ENCODE measurements at places on chromosomes 5 and 9. TPM values are rescaled to one million over a fixed set of nuclear protein-coding genes. Genes with fewer than 3 reads are reported as not detected.

Gene PCDHGB7
- polyA plus RNA-seq, result 6.1 TPM

Gene TIMD4
- not detected for polyA plus RNA-seq

Gene GHR
- polyA plus RNA-seq, result 0.20 TPM

Gene ACER2
- 4.1 TPM for polyA plus RNA-seq

Gene GABRA1
- polyA plus RNA-seq, result 9.2 TPM

Gene LTC4S
- 1.9 TPM for polyA plus RNA-seq

Gene ARID3C
- polyA plus RNA-seq, result not detected

Gene CRAT
- polyA plus RNA-seq, result 75.0 TPM

Gene CTXN3
- polyA plus RNA-seq, result 3.0 TPM

Gene HMCN2
- 0.34 TPM for polyA plus RNA-seq

Gene FAM13B
- polyA plus RNA-seq, result 6.5 TPM

Gene TMEM174
- not detected for polyA plus RNA-seq

Gene PCDHGA2
- polyA plus RNA-seq, result 7.8 TPM

Gene IL3
- not detected for polyA plus RNA-seq

Gene PCDHGA11
- 1.6 TPM for polyA plus RNA-seq

Gene ANXA1
- polyA plus RNA-seq, result 5.1 TPM

Gene PCDHB3
- polyA plus RNA-seq, result 1.0 TPM

Gene TLX3
- polyA plus RNA-seq, result 11.1 TPM

Gene ZNF879
- polyA plus RNA-seq, result 0.76 TPM

Gene ITGA2
- 1.0 TPM for polyA plus RNA-seq

Gene PCDHB14
- polyA plus RNA-seq, result 1.8 TPM

Gene C5orf47
- polyA plus RNA-seq, result not detected

Gene PLEKHG4B
- polyA plus RNA-seq, result 23.0 TPM

Gene SHOC1
- polyA plus RNA-seq, result not detected

Gene SLC25A2
- polyA plus RNA-seq, result not detected

Gene KDM4C
- 9.6 TPM for polyA plus RNA-seq

Gene GFPT2
- 3.2 TPM for polyA plus RNA-seq
